LHCN-M2 (cell line): ENCODE measurements at places on chromosomes 12 and 14.
A peak's percentile ranks its signal among the peaks of the same experiment; 100 is the strongest.

DNA sequence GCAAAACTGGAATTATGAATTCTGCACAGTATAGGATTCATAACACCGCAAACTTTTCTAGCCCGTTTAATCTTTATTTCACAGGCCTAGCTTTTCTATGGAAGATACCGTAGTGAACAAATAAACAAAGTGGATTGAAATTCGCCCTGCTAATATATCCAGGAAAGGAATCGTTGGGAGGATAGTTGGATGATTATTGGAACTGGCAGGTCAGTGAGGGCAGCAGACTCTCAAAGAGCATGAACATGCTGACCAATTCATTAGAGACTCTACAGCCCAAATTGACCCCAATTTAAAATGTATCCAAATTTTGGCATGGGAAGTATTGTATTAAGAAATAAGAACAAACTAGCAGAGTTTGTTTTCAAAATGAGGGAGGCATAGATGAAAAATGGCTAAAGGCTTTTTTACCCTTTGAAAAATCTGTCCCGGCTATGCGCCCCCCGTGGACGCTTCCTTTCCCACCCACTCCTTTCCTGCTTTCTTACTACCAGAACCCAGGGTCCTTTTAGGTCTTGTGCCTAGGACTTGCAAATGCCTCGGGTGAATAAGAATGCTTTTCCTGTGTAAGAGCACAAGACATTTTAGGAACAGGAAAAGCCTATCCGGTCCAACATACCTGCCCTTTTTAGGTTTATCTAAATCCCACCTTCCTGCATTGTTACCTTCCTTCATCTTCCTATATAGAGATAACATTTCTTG is 84.6 kb upstream of the PTPRB start:
- no peak for DNase-seq

DNA sequence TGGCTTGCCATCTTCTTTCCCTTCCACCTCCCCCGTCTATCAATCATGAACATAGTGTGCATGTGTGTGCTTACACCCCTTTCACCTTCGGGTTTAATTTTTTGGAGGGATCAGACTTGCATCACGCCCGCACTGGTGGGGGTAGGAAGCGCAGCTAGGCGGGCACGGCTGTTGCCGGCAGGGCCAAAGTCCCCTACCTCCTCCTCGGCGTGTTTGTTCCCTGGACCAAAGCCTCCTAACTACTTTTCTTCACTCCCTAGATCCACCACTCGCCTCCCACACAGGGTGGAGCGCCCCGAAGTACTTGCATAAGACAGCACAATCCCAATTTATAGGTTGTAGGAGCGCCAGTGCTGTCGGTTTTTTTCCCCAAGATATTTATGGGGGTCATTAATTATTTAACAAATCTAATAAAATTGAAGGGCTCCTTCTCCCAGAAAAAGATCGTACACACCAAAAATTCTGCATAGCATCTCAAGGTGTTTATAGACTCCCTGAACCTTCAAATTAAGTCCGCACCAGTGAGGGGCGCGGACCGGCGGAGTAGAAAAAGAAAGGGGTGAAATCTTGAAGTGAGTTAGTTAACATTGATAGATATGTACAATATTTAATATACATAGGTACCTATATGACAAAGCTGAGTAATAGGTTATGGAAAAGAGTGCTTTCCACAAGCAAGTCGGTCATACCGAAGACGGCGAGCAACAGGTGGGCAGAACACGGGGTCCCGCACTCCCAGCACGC is 717 bp downstream of the PKP2 start:
- DNase-seq: no peak

DNA sequence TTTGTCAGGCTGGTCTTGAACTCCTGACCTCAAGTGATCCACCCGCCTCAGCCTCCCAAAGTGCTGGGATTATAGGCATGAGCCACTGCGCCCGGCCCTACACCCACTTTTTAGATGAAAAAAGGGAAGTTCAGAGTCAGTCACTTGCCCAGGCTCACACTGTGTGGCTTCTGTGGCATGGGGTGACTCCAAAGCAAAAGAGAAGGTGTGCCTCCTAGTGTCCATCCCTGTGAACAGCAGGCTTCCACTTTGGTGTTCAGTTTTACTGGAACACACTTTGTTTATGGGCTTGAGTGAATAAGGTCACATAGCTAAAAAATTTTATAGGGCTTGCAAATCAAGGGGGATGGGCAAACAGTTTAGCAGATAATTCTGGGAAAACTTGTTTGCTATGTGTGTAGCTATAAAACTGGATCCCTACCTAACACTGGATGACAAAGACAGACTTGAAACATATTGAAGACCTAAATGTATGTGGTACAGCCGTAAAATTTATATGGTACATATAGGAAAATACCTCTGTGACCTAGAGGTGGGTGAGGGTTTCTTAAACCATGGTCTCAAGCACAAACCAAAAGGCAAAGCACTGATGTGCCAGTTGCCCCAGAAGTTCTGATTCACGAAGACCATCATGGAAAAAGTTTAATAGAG is 54.9 kb downstream of the EID3 start:
- DNase-seq: peak; percentile 58

GRCh38 chr14:93044556-93044955 is 71.2 kb downstream of the ITPK1 start:
- DNase-seq: no peak

DNA sequence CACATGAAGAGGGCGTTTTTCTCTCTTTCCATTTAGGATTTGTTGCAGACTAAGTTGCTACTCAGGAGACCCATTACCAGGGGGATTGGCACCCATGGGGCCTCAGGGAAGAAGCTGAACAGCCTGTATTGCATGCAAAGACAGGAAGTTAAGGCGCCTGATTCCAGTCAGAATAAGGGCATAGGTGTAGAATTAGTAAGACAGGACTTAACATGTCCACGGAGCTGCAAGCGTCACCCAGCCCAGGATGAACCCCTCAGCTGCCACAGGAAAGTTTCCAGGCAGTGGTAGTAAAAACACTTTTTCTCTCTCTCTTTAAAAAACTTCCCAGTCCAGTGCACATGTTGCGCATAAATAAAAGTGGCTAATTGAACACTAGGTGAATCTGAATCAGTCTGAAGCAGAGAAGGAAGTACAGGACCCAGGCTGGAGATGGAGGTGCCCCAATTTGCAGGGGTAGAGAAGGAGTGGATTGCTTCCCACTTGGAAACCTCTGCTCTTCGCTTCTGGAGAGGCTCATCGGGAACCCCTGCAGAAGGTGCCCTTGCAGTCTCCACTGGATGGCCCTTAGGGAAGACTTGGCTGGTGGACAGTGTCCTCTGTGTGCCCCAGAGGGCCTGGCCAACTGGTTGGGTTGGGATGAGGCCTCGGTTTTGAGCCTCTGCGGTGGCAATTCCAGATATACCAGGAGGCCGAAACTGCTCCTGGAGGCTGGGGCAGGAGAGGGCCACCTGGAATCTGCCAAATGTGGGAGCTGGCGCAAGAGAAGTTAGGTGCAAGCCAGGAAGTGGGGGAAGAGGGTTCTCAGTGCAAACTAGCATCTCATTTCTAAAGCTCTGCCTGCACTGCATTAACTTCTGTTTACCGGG is 10.7 kb upstream of the TBX3 start:
- DNase-seq: no peak

- no peak for DNase-seq
Observed at GRCh38 chr14:104196461-104197140, 58.2 kb downstream of the KIF26A start.

DNA sequence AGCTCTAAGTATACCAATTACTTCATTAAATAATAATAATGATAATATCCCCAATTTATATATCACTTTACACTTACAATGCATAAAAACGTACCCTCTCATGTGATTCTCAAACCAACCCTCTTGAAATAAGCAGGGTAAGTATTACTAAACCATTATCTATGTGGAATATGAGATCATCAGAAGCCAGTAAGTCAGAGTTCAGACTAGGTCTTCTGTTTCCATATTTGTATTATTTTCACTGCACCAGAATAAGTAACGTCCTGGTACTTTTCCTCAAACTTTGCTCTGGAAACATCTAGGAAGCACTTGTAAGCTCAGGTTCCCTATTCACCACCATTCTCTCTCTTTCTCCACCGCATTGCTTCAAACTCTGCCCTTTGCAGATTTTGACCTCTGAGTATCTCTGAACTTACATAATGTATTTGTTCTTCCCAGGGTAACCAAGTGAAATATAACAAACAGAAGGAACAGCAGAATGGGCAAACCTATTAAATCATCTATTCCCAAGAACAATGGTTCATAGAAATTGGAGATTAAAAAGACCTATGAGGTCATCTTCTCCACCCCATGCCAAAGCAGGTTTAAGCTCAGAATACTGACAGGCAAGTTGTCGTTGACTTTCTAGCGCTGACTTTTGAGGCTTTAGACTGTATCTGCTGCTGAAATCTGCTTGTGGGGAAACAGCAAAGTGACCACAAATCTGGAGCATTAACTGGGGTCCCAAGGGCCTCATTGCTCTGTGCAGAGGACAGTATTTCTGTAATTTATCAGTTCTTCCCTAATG is 161.3 kb upstream of the FAR2 start:
- no peak for DNase-seq

- DNase-seq: no peak
Observed at GRCh38 chr12:72642706-72643105, 370.5 kb downstream of the TRHDE start.

DNA sequence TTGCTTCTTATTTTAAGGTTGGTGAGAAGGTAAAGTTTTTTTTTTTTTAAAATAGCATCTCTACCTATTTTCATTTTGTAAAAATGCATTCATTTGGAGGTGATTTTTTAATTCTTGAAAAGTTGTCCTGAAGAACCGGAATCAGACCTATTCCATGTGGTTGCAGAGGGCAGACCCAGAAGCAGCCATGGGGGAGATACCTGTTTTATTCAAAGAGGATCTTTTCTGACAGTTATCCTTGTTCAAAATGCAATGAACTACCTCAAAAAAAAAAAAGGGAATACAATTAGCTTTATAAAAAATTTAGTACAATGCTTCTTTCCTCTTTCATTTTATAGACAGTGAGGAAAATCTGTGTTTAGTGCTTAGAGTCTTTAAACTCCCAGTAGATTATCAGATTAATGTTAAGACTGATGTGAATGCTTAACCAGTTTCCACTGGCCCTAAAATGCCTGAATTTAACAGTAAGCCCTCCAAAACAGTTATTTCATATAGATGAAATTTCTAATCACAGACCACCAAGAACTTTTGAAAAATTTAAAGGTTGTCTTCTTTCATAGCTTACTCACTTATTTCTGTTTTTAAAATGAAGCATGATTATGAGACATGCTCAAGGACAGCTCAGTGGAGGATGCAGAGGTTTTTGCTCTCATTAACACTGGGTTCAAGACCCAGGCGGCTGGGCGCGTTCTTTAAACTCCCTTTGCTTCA is 8.6 kb upstream of the NEMF start:
- DNase-seq: no peak

DNA sequence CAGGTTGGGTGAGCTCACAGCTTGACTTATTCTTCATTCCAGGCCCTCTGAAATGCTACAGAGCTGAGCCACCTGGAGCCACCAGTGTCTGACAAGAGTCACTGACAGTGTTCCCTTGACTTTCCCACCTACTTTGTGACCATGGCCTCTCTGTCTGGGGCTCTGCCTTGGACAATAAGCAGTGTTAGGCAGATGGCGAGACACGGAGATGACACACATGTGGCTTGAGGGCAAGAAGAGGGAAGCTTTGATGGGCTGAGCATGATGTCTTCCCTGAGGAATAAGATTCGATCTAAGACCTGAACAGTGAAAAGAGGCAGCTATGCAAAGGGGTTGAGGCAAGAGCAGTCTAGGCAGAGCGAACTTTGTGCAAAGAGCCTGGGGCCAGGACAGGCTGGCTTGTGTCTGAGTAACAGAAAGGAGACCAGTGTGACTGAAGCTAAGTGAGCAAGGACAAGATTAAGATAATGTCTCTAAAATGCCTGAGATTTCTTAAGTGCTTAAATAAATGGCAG is 105.5 kb downstream of the NUAK1 start:
- DNase-seq: no peak

DNA sequence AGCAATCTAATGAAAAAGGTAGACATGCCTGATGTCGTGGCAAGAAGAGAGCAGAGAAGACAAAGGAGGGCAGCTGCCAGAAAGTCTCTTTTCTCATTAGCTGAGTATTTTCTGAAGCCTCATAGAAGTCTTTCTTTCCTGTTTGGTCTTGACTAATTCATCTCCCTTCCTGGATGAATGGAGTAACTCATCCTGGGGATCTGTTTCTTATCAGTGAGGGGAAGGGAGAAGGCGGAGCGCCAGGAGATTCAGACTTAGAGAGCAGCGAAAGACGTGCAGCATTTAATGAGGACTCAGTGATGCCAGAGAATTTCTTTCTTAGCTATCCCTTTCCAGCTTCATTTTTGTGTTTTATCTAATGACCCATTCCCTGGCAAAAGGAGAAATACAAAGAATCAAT is 89.4 kb downstream of the SLC15A4 start:
- DNase-seq: no peak

DNA sequence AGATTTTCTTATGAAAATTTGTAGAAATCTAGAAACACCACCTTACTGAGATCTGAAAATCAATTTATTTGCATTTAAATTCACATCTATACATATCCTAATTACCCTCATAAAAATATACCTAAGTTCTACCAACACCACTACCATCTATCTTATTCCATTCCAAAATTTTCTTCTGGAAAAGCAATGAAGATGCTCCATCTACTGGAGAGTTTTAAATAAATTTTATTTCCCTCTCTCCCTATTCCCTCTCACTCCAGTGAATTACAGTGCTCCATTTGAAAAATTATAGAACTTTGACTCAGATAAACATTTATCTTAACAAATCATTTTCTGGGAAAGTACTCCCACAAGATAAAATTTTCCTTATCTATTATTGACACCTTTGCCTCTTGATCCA is 2.3 kb upstream of the C14orf39 start:
- no peak for DNase-seq

- DNase-seq: no peak
Observed at GRCh38 chr14:69720912-69721311, 46.0 kb upstream of the SRSF5 start.

DNA sequence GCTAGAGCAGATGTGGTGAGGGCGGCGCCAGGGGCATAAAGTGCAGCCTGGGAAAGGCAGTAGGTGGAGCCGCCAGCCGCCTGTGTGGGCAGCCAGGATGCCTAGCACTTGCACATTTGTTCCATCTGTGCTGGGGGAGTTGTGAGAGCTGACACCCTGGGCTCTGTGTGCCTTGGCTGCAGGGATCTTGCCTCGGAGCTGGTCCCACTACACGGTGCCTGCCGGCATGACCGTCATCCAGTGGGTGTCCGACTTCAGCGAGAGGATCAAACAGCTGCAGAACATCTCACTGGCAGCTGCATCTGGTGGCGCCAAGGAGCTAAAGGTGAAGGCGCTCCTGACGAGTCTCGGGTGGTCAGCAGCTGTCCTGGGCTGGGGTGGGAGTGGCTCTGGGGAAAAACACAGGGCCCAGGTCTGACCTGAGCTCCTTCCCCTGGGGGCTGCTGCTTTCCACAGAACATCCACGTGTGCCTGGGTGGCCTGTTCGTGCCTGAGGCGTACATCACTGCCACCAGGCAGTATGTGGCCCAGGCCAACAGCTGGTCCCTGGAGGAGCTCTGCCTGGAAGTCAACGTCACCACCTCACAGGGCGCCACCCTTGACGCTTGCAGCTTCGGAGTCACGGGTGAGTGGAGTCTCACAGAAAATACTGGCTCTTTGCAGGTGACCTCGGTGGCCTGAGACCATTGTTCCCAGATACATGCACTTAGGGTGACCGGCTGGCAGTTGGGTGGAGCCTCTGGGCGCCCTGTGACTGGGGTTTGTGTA is 37.4 kb downstream of the HSP90AA1 start:
- peak; percentile 51 for DNase-seq
